Urinary bladder (tissue), 4 donors: ENCODE measurements at places on chromosomes 7 and 10.

- DNase-seq: no peak
Measured at GRCh38 chr7:70619659-70620058, 512.3 kb upstream of the GALNT17 start.

- no peak for DNase-seq
Measured at GRCh38 chr10:31004611-31005193, 27.0 kb downstream of the ZNF438 start.

DNA sequence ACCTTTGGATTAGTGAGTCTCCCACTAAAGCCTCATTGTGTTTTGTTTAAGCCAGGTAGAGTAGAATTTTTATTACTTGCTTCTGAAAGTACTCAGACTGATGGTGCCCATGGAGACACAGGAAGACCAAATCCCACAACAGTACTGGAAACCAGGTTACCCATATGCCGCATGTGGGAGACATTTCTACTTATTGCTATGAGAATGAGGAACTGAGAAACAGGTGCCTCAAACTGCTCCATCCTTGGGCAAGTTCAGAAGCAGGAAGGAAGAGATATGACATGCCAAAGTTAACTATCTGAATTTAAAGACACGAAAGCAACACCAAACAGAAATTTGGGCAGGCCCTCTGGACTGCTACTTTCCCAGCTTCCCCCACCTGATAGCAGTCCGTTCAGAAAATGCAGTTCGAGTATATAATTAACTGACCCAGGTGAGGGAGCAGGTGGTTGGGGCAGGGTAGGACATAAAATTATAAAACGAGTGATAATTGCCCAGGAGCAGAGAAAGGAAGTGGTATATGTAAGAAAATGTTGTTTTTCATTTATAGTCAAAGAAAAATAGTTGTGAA is 382.3 kb upstream of the MTPN start:
- DNase-seq: no peak

DNA sequence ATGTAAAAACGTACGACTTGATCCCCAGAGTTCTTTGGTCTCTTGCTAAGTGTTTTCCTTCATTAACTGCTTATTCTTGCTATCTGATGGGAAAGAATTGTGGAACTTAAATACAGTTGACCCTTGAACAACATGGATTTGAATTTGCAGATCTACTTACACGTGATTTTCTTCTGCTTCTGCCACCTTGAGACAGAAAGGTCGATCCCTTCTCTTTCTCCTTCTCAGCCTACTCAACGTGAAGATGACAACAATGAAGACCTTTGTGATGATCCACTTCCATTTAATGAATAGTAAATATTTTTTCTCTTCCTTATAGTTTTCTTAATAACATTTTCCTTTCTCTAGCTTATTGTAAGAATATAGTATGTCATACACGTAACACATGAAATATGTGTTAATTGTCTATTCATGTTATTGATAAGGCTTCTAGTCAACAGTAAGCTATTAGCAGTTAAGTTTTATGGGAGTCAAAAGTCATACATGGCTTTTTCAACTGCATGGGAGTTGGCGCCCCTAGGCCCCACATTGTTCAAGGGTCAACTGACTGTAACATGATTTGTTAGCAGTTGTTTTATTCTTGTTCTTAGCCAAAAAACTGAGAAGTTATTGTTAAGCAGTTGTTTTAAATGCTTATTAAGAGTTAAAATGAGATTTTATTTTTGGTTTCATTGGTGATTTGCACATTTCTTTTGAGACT is 11.2 kb downstream of the MKLN1 start:
- DNase-seq: no peak

DNA sequence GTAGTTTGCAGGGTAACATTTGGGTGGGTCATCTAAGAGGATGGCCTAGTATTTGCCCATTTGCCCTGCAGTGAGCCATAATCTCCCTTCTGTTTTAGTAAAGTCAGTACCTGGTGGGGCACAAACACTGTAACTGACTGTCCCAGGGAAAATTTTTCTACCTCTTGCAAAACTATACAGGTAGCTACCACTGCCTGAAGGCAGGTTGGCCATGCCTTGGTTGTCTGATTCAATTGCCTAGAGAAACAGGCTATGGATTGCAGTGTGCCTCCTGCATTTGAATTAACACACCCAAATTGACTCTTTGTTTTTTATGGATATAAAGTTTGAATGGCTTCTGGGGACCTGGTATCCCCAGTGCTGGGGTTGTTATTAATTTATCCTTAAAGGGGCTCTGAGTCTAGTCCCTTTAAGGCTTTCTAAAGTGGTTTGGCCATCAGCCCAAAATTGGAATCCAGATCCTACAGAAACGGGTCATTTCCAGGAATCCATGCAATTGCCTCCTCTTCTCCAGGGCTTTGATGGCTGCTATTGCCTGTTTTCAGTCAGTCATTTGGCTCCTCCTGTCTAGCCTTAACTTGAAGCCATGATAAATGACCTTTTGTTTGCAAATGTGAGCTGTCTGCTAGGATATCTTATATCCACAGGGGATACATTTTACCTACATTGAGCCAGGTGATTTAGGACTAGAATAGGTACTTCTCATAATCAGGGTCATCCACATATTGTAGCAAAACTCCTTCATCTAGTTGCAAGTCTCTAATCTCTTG is 89.1 kb downstream of the STRA8 start:
- DNase-seq: no peak
